T-cell (primary cell): ENCODE measurements at places on chromosomes 7 and 10. TPM values are rescaled to one million over a fixed set of nuclear protein-coding genes. Genes with fewer than 3 reads are reported as not detected.

Gene FAM237B
- total RNA-seq = not detected

Gene APBB1IP
- 86.5 TPM for total RNA-seq

Gene BPGM
- 20.3 TPM for total RNA-seq

Gene TRPV5
- not detected for total RNA-seq

Gene CXCL12
- total RNA-seq = 0.63 TPM

Gene DGKI
- not detected for total RNA-seq

Gene AKR1C1
- 1.3 TPM for total RNA-seq

Gene NEUROD6
- not detected for total RNA-seq

Gene TAS2R41
- 0.28 TPM for total RNA-seq

Gene CPXM2
- total RNA-seq = not detected

Gene SLC39A12
- not detected for total RNA-seq

Gene CLCN1
- total RNA-seq = not detected

Gene PCLO
- total RNA-seq = 0.05 TPM

Gene UPF2
- 28.8 TPM for total RNA-seq

Gene NUTM2A
- total RNA-seq = 2.5 TPM

Gene MKX
- total RNA-seq = not detected

Gene ZCCHC24
- total RNA-seq = 1.9 TPM

Gene ASB15
- not detected for total RNA-seq

Gene MEOX2
- not detected for total RNA-seq

Gene DRGX
- total RNA-seq = not detected

Gene OGDHL
- total RNA-seq = not detected

Gene PANK1
- total RNA-seq = 1.7 TPM

Gene NPY
- not detected for total RNA-seq

Gene HOXA11
- total RNA-seq = not detected

Gene TMEM229A
- total RNA-seq = not detected

Gene NUPR2
- not detected for total RNA-seq

Gene PDE6C
- not detected for total RNA-seq

Gene BMI1
- 48.9 TPM for total RNA-seq

Gene OPN1SW
- total RNA-seq = not detected

Gene ENTPD7
- 3.8 TPM for total RNA-seq

Gene ABCB1
- 46.4 TPM for total RNA-seq

Gene NPFFR1
- total RNA-seq = not detected

Gene ACBD7
- 0.28 TPM for total RNA-seq

Gene TNS3
- 0.58 TPM for total RNA-seq

Gene FAM241B
- 7.4 TPM for total RNA-seq

Gene WDFY4
- 15.5 TPM for total RNA-seq

Gene FMC1
- total RNA-seq = 8.5 TPM

Gene DDC
- total RNA-seq = not detected

Gene GATAD1
- 20.0 TPM for total RNA-seq

Gene SCART1
- total RNA-seq = 13.0 TPM
